ENCODE measurements at places on chromosomes 3 and 15. TPM values are rescaled to one million over a fixed set of nuclear protein-coding genes. Genes with fewer than 3 reads are reported as not detected.
A peak's percentile ranks its signal among the peaks of the same experiment; 100 is the strongest.

DNA sequence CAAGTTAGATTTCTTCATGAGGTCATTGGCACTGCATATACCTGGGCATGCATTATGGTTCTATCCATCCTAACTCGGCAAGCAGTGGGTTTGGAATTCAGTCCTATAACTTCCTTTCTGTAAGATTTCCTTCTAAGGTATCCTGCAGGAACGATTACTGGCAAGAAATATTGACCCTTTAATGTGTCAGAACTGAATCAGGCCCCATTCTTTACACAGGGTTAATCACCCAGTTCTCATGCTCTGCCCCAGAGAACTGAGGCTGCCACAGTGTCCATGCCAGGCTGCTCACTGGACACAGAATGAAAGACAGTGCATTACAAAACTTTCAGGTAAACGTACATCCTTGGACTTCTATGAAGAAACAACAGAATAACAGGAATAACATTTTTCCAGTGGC, 108.9 kb downstream of the RPL22L1 start:
- DNase-seq, result no peak

POPDC2 gene
- polyA plus RNA-seq, result 8.0 TPM

DNA sequence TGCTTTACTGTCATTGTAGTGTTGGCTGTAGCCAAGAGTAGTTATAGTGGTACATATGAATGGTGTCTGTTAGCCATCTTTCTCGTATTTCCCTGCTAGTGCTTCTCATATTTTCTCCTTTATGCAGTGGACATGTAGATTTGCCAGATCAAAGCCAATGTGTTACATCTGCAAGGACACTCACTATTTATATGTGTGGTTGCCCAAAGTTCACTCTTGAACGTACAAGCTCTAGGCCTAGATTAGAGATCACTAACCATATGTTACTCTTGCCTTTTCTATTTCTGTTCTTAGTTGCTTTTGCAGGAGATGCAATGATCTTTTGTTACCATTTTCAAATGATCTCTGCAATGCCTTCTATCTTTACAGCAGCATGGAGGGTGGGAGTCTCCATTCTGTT, 78.4 kb downstream of the CADM2 start:
- no peak for DNase-seq

WNT7A gene
- 3.3 TPM for polyA plus RNA-seq

- DNase-seq, result no peak
Observed at GRCh38 chr15:20356911-20357480, 184.6 kb downstream of the GOLGA6L6 start.

DNA sequence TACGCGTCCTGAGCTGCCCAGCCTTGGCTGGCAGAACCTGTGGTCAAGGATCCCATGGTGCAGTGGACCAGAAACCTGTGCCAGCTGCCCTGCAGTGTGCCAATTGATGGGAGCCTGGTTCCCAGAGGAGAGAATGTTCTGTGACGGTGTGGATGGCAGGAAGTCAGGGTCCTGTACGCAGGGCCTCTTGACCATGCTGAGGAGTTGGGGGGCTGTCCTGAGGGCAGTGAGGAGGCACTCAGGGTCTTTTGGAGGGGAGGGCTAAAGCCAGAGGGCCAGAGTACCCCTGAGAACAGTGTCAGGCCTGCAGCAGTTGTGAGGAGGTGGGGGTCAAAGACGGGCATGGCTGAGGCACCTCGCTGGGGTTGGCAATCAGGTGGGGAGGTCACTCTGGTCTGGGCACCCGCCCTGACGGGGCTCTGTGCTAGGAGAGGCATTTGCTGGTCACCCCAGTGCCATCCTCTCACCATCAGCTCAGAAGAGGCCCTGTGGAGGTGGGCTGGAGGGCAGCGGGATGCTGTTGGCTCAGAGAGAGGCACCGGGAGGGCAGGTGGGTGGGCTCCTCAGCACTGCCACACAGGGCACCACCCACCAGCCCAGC, 61.0 kb downstream of the SCN5A start:
- peak; percentile 4 for DNase-seq

DNA sequence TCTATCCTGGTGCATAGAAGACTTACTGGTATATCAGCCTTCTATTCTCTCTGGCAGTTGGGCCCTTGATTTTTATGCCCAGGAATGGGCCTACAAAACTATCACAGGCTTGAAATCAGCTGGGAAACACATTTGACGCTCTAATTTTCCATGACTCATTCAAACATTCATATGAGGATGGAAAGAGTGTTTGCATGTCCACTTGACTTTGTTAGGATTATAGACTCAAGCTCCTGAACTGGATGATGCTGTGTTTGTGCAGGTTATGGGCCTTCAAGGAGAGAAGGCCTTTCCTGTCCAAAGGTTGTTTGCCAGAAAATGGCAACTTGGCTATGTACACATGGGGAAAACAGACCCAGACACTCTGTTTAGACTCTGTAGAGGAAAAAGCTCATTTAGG, 219.9 kb downstream of the GAP43 start:
- no peak for DNase-seq

CHRNA5 gene
- polyA plus RNA-seq, result 3.7 TPM

- DNase-seq, result no peak
Observed at GRCh38 chr3:156668073-156668763, 6.2 kb upstream of the TIPARP start.

DNA sequence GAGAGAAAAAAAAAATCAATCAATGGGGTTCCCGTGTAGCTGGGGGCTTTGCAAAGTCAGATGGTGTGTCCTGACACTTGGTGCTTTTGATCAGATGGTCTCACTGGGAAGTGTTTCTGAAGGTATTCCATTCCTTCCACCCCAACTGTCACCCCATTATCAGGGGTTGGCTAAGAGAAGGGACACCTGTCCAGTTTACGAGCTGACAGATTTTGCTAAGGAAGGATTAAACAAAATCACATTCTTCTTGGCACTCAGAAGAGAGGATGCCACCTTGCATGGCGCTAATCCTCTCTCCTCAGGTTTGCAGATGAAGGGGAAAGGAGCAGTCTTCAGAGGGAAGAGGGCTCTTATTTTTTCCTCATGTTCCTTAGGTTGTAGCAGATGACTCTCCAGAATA, 103.7 kb upstream of the ETV5 start:
- DNase-seq, result no peak

GRM7 gene
- 3.2 TPM for polyA plus RNA-seq

LOXL1 gene
- 56.8 TPM for polyA plus RNA-seq

ZMYND10 gene
- polyA plus RNA-seq, result 763 TPM

DNA sequence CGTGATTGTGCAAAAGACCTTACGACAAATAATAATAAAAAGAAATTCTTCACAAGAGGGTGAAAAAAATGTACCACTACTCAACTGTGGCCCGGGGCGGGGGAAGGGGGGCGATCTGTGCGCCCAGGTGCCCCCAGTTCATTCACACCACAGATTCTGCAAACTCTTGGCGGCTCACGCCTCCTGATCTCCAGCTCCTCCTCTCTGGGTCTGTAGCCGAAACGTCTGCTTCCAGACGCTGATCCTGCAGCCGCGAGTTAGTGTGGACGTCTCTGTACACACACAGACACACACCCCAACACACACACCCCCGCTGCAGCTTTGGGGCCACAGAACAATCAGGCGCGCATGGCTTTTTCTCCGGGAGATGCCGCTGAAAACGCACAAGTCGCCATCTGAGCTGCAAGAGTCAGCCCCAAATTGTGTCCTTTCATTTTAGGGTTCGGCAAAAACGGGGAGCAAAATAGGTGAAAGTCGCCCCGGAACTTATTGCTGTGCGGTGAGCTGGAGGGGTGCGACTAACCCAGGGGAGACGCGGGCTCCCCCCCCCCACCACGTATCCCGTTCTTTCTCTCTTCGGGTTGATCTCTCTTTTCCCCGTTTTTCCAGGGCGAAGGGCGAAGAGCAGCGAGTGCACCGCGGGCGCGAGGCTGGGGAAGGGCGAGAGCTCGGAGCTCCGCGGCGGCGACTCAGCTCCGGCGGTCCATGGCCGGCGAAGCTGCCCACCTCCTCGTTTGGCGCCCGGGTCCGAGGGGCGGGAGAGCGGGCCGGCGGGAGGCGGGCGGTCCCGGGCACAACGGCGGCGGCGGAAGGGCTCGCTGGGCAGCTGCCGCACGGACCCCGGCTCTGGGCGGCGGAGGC, 505 bp upstream of the WNT5A start:
- DNase-seq, result peak; percentile 65

DNA sequence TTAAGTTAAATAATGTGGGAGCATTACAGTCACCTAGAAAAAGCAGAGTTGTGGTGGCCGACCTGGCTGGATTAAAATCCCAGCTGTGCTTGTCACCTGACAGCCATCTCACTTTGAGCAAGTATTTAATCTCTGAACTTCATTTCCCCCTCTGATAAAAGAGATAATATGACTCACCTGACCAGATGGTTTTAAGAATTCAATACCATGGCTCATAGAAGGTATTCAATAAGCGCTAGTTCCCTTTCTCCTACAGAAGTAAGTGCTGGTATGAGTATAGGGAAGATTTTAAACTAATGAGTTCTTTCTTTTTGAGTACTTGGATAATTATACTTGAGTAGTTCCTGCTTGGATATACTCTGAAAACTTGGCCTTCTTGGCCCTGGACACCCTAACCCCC, 325.5 kb downstream of the IL5RA start:
- no peak for DNase-seq

DNA sequence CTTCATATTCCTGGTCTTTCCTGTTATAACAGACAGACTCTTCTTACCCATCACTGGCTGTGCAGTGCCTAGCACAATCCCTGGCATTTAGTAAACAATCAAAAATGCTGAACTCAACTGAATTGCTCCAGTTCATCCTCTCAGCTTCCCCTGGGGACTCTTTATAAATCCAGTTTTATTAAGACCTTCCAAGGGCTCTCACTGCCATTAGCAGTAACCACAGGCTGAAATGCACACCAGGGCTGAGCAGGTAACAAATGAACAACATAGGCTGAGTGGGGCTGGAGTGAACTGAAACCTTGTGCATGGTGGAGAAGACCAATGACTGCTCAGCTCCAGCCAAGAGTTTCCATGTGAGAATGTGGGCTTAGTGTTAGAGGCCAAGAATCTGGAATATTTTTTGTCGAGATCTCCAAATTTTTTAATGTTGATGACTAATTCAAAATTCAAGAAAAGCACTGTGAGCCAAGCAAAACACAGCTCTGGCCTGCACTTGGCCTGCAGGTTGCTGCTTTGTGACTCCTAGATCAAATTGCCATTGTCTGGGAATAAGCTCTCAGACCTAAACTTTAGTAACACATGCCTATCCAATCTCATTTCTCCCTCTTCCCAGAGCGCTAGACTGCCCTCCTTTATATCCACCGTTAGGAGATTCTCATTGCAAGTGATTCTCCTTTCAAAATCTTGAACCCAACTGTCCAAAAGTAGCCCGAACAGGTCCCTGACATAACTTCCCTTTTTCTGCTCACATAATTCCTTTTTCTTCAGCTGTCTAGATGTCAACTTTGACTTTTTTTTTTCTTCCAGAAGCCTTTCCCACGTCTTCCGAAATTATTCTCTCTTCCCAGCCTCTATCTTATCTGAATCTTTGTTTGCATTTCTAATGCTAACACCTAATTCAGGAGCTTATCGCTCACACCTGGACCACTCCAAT, 7.4 kb downstream of the SQOR start:
- no peak for DNase-seq

DNA sequence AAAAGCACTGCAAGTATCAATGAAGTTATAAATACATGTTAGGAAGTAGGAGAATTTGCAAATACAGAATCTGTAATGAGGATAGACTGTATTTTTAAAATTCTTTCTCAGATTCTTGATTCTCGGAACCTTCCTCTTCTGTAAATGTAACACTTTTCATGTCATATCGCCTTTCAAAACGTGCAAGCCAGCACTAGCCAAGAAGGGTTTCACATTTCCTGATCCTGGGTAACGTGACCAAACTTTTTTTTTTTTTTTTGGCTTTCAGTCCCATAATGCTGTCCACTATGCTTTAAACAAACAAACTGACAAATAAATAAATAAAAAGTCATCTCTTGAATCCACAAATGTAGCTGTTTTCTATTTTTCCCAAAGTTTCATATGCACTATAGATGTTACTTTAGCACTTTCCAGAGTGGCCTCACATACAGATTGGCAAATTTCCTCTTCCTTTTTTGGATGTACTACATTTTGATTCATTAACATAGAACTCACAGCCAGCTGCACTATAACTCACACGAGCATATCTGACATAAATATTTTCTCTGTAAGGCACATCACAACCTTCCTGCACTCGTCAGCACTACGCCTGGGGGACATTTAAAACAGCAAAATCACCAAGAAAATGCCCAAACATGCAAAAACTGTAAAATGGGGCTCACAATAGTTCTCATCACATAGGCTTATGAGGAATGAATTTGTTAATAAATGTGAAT, 208.1 kb downstream of the OSBPL10 start:
- no peak for DNase-seq

GUCA1C gene
- polyA plus RNA-seq, result 1.1 TPM

TAGLN3 gene
- polyA plus RNA-seq, result not detected

DNA sequence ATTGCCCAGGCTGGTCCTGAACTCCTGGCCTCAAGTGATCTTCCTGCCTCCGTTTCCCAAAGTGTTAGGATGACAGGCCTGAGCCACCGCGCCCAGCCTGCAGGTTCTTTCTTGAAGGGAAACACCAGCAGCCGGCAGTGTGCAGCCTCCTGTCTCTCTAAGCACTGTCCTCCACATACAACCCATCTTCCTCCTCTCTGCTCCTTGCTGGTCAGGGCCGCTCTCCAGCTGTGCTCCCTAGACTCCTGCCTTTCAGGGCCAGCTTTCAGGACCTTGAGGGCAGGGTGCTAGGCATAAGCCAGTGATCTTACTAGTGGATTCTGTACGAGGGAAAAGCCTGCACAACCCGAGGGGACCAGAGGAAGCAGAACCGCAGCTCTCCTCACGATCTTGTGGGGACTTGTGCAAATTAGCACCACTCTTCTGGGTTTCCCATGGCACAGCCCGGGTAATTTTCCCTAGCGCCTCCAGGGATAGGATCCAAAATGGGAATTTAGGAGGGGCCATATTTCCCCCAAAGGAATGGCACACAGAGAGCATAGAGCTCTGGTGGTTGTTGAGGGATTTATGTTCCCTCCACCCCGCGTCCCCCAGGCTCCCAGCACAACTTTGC, 18.2 kb upstream of the CORO2B start:
- DNase-seq, result no peak

SERPINI1 gene
- 13.3 TPM for polyA plus RNA-seq

SIDT1 gene
- polyA plus RNA-seq, result 5.0 TPM

DNA sequence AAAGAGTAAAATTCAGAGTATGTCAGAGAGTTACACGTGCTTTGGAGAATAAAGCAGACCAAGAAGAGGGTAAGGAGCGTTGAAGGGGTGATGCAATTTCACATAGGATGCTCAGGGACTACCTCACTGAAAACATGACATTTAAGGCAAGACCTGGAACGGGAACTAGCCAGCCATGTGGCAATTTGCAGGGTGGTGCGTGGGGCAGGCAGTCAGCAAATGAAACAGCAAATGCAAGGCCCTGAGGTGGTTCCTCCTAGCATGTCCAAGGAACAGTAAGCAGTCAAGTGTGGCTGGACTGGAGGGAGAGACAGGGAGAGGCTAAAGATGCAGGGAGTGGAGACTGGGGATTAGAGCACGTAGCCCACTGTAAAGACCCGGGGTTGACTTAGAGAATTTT, 146.1 kb upstream of the LPP start:
- no peak for DNase-seq

PLA2G4E gene
- polyA plus RNA-seq, result 0.67 TPM

CLDN11 gene
- 378 TPM for polyA plus RNA-seq

- no peak for DNase-seq
Observed at GRCh38 chr3:196135693-196136639, 54.1 kb upstream of the TFRC start.

- no peak for DNase-seq
Observed at GRCh38 chr3:165854696-165855095, 17.5 kb upstream of the BCHE start.

GRCh38 chr15:25683911-25684310, 179.2 kb downstream of the ATP10A start:
- peak; percentile 79 for DNase-seq
